ENCODE measurements at places on chromosomes 1 and 21.

DNA sequence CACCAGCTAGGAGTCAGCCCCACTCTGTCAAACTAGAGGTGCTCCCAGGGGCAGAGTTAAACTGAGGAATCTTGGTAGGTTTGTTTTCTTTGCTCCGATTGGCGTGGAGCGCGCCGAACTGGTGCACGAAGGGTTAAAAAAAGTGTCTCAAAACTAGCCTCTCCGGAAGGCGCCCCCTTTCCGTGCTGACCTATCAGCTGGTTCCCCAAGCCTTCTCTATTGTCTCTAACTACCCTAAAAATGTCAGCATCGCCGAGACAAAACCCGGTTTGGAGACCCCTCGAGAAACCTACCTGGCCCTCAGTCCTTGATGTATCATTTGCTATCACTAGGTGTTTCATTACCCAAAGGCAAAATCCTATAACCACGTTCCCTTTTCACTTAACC lies 2.2 kb downstream of the TGFB2 start:
- no peak for DNase-seq

- no peak for DNase-seq
Observed at GRCh38 chr1:186678155-186678554, 2.1 kb downstream of the PTGS2 start.

GRCh38 chr1:57124768-57125446 lies 159.1 kb upstream of the C8B start:
- DNase-seq = peak; percentile 74

DNA sequence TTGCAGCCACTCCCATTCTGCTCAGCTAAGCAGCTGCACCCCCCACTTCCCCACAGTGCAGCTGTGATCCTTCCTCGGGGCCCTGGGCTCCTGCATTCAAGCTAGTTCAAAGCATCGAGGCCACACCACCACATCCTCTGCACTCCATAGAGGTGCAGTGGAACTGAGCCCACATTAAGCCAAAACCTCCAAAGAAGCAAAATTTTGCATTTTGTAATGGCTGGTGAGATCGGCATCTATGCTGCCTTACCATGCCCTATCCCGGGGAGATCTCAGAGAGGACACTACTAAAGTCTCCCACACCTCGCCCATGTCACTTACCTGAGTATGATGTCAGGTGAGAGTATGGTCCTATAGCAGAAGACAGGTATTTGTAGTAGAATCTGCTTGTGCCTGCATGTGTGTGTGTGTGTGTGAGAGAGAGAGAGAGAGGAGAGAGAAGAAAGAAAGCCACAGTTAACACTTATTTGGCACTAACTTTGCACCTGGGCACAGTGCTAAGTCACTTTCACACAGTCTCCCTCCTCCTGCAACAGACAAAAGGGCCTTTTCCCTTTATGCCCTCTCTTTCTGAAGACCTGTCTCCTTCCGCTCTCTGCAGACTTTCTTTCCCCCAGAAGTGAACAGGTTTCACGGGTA lies 89.8 kb downstream of the KIF14 start:
- DNase-seq = no peak

DNA sequence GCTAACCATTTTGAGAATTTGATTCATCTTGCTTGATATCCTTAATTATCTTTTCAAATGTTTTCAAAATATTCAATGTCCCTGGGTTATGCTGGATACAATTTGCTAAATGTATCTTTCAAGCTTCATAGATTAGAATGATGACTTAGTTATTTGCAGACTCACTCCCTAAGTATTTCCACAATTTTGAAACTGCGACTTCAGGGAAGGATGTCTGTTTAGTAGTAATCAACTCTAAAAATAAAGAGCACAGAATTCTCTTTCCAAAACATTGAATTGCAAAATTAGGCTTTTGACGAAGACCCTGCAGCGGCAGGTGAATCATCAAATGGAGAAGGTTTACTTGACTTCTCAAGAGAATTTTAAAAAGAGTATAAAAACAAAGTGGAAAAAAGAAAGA lies 14.2 kb downstream of the RGS1 start:
- DNase-seq = no peak

GRCh38 chr1:207009945-207010344 lies 22.6 kb downstream of the C1orf116 start:
- DNase-seq = no peak

GRCh38 chr1:231596337-231596791 lies 30.2 kb upstream of the DISC1 start:
- no peak for DNase-seq

DNA sequence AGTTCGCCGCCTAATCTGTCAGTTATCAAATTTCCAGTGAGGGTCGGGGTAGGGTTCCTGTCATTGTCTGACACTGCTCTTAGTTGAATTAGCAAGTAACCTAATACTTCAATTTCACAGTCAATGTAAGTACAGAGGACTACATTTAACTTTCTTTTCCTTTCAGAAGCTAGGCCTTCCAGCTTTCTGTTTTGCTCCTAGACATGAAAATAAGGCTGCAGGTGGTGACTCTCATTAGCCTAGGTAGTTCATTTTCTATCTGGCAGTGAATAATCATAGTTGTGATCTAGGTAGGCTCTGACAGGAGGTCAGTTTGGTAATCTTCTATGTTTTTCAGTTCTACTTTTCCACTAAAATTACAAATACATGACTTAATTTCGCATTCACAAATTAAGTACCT lies 783.1 kb downstream of the MRPL39 start:
- no peak for DNase-seq
